ENCODE measurements at places on chromosomes 7 and 10.

- no peak for DNase-seq
These were observed 862.6 kb downstream of the NRG3 start for GRCh38 chr10:82737549-82737948.

DNA sequence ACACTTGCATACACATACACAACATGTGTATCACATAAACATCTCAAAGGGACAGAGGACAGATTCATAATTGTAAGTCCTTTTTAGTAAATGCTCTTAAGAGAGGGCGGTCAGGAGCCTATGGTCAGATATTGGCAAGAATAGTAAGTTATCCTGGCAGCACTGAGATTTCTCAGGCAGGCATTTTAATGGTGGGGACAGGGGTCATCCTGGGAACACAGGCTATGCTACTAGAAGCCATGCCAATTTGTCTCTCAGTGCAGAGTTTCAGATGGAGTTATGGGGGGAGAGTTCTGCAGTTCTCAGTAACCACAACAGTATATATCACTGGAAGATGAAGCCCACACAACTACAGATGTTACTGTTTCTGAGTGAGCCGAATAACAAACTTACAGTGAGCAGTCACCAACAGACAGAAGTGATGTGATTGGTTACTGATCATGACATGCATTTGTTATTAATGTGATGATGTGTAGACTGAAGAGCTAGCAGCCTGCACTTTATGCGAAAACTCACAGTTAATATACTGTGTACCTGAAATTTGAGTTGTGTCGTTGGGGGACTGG lies 16.4 kb downstream of the ZNF487 start:
- DNase-seq = no peak

DNA sequence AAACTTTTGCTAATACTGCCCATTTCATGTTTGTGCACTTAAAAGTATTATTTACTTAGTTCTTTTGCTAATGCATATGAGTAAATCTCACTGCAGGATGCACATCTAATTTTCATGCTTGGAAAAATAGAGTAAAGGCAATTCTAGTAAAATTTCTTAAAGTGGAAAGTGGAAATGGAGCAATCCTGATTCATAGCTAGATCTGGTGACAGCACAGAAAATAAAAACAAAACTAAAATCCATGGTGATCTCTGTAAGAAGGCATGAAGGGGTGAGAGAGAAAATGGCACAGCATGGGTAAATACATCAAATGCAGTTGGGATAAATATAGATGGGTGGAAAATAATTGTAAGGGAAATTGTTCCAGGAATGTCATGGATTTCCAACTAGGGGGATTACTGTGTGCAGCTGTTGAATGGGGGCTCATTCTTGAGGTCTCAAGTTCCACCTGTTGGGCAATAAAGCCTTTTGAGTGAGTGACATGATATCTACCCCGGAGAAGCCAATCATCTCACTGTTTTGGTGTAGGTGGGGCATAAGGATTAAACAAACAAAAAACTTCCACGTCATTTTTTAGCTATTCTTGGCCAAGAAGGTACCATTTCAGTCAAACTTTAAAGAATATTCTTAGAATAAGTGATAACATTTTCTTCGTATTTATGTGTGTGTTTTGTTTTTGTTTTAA lies 1.7 kb upstream of the MCU start:
- peak; percentile 9 for DNase-seq

DNA sequence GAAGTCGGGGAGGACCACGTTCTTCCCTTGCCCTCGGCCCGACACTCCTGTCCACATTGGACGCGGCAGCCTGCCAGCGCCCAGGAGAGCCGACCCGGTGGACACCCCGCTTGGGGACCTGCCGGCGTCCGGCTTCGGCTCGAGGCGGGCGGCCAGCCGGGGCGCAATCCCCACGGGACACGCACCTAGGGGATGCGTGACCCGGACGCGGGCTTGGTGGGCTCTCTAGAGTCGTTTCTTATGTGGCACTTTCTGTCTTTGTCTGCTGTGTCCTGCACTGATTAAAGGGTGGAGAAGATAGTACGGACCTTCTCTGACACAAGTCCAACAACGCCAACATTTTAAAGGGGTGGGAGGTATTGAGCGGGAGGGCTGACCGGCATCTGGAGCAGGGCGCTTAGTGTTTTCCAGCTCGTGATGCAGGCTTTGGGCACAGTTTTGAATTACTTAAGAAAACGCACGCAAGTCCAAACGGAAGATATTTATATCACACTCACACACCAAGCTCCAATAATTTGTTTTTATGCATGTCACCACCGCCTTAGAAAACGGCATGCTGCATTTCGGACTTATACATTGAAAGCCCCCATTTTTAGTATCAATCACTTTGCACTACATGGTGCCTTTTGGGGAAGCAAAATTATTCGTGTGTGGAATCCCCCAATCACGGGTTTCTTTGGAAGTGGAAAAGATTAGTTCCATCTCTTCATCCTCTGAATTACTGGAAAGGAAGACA lies 3.9 kb upstream of the SPAG6 start:
- DNase-seq = no peak

DNA sequence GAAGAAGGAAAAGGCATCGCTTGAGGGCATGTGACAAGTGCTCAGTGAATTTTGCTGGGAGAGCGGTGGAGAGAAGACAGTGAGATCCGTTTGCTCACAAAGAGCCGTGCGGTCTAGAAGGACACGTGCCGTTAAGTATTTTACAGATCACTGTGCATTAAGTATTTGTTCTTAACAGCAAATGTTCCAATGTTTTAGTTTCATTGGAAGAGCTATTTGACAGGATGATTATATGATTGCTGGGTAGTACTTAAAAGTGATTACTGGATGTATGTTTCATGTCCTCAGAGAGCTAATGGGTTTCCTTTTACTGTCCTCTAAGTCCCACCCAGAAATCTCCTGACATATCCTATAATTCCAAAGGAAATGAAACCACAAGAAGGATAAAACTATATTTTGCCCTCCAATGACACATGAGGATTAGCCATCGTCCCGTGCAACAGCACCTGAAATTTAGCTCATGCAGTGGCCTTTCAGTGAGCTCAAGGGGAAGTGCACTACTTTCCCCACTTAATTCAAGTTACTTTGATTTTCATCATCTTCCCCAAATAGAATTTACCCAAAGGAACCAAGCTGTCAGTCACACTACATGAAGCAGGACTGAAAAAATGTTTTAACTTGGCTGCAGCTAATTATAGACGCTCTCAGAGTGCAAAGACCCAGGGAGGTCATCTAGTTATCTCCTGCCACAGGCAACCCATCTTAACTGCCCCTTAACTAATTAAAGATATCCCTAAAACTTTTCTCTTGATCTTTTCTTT lies 80.3 kb downstream of the KLF6 start:
- DNase-seq = no peak

DNA sequence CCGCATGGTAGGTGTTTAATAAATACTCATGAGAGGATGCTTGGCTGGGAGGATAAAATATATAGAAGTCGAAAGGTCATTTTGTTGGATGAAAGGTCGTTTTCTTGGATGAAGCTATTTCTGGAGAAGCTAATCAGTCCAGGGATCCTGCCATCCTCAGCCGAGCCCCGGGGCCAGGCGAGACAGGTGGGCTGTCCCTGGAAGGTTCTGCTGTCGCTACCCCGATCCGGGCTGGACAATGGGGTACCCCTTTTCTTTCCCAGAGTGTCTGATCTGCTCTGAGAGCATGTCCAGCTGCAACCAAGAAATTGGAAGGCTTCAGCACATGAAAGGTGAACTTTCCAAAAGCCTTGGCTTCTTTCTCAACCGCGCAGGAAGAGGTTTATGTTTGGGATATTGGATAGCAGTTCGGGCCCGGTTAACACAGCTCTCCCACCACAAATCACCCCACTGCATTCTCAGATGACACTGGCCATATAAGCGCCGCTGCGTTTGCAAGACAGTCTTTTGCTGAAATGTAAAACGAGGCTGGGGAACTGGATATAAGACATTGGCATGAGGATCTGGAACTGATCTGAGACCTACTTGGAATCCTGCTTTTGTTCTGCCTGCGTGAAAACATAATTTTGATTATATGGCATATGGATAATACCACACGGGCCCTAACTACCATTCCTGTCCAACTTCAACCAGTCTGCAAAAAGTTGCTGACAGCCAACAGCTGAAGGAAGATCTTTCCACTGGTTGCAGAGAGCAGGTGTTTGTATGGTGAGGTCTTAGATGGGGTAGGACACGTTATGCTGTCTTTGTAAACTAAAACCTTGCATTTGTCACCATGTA lies 31.2 kb upstream of the MSRB2 start:
- DNase-seq = no peak

GRCh38 chr7:24406053-24406788 lies 122.2 kb downstream of the NPY start:
- no peak for DNase-seq

DNA sequence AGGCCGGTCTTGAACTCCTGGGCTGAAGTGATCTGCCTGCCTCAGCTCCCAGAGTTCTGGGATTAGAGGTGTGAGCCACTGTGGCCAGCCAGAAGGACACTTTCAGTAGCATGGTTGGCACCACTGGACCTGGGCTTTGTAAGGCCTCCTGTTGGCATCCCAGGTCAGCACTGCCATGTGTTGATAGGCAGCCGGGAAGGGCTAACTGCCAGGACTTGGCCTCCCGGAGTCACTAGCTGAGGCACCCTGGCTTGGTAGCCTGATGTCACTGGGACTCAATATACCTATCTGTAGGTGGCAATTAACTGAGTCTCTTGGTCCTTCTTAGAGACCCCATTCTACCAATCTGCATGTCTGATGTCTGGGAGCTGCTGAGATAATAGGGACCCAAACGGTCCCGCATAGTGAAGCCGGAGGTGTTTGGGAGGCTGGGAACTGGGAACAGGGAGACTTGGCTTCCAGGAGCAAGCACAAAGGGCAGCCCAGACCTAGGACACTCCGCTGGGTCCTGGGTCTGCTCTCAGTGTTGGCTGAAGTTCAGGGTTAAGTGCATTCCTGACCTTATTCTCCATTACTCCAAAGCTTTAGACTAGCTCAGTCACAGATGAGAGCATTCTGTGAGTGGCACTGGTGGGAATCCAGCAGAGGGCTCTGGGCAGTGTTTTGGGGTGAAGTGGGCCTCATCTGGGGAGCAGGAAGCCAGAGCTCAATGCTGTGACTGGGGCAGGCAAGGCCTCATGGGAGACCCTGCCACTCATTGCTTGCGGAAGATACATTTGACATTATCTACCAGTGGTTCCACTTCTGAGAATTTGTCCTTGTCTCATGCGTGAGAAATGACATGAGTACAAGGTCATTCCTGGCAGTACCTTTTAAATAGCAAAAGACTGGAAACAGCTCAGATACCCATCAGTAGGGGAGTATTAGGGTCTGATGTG lies 2.7 kb downstream of the LHPP start:
- no peak for DNase-seq

DNA sequence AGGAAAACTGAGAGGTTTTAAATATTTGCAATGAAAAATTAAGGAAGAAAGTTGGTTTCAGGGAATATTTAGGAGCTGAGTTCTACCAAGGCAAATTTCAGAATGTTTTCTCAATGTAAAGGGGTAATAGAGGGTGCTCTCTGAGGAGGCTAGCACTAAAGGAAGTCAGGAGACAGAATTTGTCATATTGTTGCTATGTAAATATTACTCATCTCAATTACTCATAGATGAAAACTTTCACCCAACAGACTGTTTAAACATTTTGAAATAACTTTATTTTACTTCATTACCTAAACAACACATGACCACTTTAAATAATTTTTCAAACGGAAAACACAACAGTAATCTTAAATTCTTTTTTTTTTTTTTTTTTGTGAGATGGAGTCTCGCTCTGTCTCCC lies 274.8 kb upstream of the NRG3 start:
- no peak for DNase-seq

GRCh38 chr10:100307684-100308083 lies 21.2 kb upstream of the BLOC1S2 start:
- DNase-seq = no peak

- no peak for DNase-seq
These were observed 10.8 kb upstream of the SLC29A3 start for GRCh38 chr10:71308244-71308643.

DNA sequence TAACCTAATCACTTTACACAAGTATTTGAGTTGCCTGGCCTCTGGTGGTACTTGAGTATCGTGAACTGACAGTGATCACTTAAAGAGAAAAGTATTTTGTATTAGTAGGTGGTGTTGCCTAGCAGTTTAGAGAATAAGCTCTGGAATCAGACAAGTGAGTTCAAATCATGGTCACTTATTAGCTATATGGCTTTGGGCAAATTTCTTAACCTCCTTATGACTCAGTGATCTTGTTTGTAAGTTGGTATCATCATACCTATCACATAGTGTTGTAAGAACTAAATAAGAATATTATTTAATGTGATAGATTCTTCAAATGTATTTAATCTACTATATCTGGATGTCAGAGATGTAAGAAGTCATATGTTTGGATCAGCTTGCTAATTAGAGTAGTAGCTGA lies 163.8 kb downstream of the RNF133 start:
- no peak for DNase-seq

DNA sequence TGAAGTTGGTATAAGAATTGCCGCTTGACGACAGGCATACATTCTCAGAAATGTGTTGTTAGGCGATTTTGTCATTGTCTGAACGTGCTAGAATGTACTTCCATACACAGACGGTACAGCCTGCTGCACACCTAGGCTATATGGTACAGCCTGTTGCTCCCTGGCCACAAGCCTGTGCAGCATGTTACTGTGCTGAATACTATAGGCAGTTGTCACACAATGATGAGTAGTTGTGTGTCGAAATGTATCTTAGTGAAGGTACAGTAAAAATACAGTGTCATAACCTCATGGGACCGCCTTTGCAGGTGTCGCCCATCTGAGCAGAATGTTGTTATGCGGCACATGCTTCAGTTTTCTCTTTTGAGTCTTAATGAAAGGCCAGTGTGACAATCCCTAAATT lies 66.5 kb downstream of the SHH start:
- no peak for DNase-seq

GRCh38 chr7:129376076-129376777 lies 58.0 kb upstream of the STRIP2 start:
- DNase-seq = peak; percentile 41

- DNase-seq = no peak
These were observed 36.0 kb downstream of the BRI3 start for GRCh38 chr7:98317366-98318040.

GRCh38 chr10:124469956-124470484 lies 8.4 kb downstream of the LHPP start:
- no peak for DNase-seq

GRCh38 chr10:96765406-96766240 lies 45.3 kb upstream of the PIK3AP1 start:
- peak; percentile 71 for DNase-seq

DNA sequence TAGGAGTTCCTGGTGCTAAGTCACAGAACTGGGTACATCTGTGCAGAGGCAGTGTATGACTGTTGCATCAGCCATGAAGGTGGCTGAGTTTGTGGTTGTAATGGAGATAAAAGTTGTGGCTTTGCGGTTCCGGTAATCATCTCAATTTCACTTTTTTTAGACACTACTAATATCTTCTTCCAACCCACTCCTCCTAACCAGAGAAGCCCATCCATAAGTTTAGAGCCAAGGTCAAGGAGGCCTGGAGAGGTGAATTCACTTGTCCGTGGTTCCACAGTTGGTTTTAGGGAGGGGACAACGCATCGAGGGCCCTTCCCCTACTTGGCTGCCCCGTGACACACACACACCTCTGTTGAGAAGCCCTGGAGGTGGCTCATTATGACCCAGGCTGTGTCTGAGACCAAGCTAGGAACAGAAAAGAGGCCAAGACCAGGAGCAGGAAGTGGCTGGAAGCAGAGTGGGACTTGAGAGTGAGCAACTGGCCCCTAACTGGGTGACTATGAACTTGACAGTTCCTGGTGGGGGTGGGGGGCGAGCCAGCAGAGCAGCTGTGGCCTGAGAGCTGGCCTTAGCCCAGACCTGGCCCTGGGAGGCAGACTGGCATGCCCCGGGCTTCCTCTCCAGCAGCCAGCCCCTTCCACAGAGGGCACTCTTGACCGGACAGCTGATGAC lies 66.8 kb upstream of the COL13A1 start:
- DNase-seq = no peak

- no peak for DNase-seq
These were observed 334.4 kb downstream of the GPR158 start for GRCh38 chr10:25509151-25509550.
